ENCODE measurements at places on chromosomes 2 and 18.

- DNase-seq, result no peak
Measured at GRCh38 chr2:75311521-75311920, 112.2 kb upstream of the TACR1 start.

DNA sequence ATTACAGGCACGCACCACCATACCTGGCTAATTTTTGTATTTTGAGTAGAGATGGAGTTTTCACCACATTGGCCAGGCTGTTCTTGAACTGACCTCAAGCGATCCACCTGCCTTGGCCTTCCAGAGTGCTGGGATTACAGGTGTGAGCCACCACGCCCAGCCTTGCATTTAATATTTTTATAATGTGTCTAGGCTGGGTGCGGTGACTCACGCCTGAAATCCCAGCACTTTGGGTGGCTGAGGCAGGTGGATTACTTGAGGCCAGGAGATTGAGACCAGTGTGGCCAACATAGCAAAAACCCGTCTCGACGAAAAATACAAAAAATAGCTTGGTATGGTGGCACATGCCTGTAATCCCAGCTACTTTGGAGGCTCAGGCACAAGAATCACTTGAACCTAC, 3.2 kb downstream of the RPL37A start:
- DNase-seq, result no peak

- no peak for DNase-seq
Measured at GRCh38 chr2:211516537-211516936, 960.1 kb downstream of the CPS1 start.

- peak; percentile 93 for DNase-seq
Measured at GRCh38 chr2:45964223-45964841, 312.9 kb downstream of the PRKCE start.

DNA sequence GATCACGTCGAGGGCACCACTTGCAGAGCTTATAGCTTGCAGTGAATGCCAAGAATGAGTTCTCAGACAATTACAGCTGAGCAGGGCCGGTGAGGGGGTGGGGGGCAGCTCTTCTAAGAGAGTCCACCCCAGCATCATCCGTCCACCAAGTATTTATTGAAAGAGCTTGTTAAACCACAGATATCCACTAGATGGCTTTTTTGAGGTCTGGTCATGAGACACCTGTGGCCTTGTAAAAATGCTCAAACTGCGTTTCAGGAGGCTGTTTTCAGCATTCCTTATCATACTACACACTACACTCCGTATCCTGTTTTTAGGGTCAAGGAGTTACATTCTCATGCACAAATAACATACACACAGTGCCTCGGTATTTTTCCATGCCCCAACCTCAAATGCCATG, 51.5 kb downstream of the DNAJC10 start:
- peak; percentile 14 for DNase-seq

GRCh38 chr2:10720947-10721395, 459 bp upstream of the ATP6V1C2 start:
- DNase-seq, result no peak

- DNase-seq, result peak; percentile 48
Measured at GRCh38 chr2:19504400-19505198, 146.2 kb upstream of the OSR1 start.

DNA sequence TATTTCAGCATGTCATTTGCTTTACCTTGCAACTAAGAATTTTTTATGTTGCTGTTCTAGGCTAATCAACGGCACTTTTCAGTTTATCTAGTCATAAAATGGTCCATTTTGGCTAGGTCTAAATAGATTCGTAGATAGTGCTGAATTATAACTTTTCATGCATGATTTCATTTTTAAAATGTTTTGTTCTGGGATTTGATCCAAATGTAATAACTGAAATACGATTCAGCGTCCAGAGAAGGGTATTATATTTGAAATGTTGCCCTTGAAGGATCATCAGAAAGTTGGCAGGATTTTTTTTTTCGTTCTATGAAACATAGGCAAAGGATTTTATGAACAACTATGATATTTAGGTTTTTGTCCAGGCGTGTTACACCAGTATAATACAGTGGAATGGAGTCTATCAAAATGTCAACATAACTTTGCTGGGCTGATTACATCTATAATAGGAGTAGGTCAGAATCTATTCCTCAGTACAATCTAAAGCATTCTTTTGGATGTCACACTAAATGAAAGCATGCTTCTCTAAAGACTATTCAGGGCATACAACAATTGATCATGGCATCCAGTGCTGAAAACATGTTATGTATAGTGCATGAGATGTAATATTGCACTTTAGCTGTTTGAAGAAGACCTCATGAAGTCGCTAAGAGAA, 24.8 kb downstream of the TTC27 start:
- peak; percentile 25 for DNase-seq

DNA sequence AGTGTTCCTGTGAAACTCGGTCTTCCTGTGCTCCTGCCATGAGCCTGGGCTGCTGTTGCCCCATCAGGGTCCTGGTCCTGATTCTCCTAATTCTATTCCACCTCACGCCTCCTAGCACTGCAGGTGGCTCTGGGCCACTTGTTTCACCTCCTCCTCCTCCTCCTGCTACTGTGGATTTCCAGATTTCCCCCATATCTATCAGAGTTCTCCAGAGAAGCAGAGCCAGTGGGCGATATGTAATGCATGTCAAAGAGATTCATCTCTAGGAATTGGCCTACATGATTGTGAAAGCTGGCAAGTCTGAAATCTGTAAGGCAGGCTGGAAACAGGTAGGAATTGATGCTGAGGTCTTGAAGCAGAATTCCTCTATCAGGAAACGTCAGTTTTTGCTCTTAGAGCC, 45.3 kb downstream of the CHRNA1 start:
- DNase-seq, result no peak

GRCh38 chr18:40469851-40470250, 1485.2 kb upstream of the PIK3C3 start:
- DNase-seq, result no peak

DNA sequence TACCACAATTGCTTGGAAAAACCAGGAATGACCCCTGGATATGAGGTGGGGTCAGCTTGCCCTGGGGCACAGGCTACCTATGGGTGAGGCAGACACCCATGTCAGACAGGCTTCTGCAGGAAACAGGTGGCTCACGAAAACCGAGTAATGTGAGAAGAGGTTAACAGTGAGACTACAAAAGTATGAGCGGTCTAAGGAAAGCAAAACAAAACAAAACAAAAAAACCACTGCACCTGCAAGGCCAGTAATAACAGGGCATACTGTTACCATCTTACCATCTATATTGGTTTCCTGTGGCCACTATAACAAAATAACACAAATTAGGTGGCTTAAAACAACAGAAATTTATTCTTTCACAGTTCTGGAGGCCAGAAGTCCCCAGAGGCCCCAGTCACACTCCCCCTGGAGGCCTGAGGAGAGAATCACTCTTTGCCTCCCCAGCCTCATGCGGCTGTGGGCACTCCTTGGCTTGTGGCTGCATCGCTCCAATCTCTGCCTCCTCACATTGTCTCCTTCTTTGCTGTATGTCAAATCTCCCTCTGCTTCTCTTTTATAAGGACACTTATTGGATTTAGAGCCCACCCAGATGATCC, 86.6 kb upstream of the EPC2 start:
- no peak for DNase-seq

DNA sequence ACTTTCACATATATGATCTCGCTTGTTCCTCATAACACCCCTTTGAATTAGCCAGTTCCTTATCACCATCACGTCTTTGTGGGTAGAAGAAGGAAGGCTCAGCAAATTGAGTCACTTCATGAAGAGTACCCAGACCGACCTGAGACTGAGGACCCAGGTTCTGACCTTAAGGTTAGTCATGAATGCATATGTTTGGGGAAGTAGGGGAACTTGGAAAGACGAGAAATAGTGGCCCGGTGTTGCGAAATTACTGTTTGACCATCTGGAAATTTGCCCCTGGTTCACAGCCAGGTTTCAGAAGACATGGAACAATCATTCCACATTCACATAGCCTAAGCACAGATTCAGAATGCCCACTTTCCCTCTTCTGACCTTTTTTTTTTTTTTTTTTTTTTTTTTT, 59.8 kb downstream of the MEIS1 start:
- peak; percentile 49 for DNase-seq

DNA sequence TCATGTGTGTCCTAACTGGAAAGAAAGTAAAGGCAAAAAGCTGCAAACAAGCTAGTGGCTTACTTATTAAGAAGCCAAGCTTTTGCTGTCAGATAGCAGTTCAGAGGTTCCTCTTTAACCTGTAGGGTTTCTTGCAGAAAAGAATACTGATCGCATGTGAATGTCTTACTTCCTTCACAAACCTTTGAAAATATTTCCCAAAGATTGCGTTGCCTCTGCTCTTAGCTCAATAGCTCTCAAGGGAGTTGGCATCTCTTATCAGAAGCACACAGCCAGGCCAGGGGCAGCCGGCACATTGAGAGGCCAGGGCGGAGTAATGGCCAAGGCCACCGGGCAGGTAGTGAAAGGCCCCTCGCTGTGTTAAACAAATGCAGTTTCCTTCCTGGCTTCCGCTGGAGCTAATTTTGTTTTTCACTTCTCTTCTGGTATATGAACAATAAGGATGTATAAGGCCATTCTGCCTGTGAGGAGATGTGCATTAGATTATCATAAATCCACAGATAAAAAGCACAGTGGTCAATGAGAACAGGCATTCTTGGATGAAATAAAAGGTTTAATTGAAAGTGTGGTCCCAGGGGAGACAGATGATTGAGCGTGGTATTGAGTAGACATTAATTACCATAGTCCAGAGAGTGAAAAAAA, 542.4 kb upstream of the NRP2 start:
- DNase-seq, result no peak

DNA sequence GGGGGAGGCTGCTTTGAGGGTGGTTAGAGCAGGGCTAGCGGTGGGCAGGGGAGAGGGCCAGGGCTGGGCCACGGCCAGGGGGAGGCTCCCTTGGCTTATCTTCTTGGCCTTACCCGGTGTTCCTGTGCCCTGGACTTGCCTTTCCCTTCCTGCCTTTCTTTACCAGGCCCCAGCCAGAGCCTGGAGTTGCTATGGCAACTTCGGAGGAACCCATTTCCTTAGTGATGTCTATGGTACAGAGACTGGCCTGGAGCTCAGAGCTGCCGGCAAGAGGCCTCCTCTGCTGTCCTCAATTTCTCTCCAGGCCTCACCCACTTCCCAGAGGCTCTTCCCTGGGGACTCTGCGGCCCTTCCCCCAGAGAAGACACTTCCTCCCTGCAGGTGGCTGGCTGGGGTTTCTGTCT, 11.5 kb downstream of the SPEG start:
- DNase-seq, result peak; percentile 64
